ENCODE measurements at places on chromosomes 6 and 20.

GRCh38 chr6:46216879-46217278, 46.1 kb upstream of the ENPP5 start:
- DNase-seq, result no peak

GRCh38 chr20:14210146-14210545, 127.3 kb downstream of the FLRT3 start:
- DNase-seq, result no peak

- no peak for DNase-seq
Observed at GRCh38 chr20:37987602-37988290, 45.5 kb downstream of the TTI1 start.

- DNase-seq, result no peak
Observed at GRCh38 chr20:57973886-57974285, 254.6 kb downstream of the ANKRD60 start.

DNA sequence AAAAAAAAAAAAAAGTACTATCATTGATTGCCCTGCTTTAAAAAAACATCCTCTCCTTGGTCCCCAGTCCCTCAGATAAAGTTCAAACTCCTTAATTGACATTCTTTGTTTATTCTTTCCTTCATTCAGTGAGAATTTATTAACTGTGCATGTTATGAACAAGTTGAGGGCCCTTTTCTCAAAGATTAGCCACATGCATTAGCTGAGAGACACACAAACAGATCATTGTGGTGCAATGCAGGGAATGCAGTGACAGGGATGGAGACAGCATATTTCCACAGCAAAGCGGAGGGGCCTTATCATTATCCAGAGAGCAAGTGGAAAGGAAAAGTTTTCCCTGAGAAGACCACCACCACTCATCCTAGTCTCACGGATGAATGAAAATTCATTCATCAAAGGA, 21.9 kb upstream of the IPCEF1 start:
- DNase-seq, result no peak

DNA sequence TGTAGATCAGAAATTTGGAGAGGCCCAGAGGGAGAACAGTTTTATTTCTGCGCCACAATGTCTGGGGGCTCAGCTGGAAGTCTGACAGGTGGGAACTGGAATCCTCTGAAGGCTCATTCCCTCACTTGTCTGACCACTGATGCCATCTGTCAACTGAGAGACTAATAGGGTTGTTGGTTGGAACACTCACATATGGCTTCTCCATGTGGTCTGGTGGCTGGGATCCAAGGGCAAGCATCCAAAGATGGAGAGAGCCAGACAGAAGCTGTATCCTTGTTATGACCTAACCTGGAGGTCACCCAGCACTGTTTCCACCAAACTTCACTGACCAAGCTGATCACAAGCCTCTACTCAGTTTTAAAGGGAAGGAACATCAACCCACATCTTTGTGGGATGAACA, 117.9 kb upstream of the AKAP12 start:
- DNase-seq, result peak; percentile 70

- no peak for DNase-seq
Observed at GRCh38 chr6:96381246-96381645, 140.4 kb upstream of the UFL1 start.

- DNase-seq, result no peak
Observed at GRCh38 chr20:63317061-63317460, 24.1 kb downstream of the COL20A1 start.

DNA sequence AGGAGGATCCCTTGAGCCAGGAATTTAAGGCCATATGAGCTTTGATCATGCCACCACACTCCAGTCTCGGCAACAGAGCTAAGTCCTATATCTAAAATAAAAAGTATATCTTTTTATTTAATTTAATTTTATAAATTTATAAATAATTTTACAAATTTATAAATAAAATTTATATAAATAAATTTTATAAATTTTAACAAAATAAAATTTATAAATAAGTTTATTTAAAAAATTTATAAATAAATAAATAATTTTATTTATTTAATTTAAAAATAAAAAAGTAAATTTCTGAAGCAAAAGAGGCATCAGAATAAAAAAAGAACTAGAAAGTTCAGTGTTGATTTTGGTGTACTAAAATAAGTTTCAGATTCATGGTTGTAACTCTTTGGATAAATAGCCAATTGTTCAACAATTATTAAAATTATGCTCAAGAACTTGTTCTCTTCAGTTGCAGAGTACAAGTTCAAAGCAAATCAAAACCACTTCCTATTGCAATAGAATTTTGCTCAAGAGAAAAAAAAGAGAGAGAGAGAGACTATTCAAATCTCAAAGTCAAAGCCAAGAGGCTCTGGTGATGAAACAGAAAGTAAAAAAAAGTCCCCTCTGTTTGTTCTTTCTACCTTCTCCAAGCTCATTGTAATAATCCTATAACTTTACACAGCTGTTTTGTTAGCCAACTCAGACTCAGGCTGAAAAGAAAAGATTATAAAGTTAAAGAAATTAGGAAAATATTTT, 547.5 kb upstream of the ADGRB3 start:
- no peak for DNase-seq

DNA sequence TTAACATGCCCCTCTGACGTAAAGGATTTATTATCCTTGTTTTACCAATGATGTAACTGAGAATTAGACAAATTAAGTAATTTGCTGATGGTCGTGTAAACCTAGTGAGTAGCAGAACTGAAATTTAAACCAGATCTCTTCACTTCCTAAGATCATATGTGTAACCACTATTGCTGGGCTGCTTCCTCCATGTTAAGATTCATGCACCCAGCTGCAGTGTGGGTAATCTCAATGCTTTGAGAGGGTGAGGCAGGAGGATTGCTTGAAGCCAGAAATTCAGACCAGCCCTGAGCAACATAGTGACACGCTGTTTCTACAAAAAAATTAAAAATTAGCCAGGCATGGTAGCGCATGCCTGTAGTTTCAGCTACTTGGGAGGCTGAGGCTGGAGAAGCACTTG, 97.9 kb downstream of the L3MBTL3 start:
- DNase-seq, result no peak

GRCh38 chr6:87721311-87721710, 19.3 kb upstream of the AKIRIN2 start:
- no peak for DNase-seq

DNA sequence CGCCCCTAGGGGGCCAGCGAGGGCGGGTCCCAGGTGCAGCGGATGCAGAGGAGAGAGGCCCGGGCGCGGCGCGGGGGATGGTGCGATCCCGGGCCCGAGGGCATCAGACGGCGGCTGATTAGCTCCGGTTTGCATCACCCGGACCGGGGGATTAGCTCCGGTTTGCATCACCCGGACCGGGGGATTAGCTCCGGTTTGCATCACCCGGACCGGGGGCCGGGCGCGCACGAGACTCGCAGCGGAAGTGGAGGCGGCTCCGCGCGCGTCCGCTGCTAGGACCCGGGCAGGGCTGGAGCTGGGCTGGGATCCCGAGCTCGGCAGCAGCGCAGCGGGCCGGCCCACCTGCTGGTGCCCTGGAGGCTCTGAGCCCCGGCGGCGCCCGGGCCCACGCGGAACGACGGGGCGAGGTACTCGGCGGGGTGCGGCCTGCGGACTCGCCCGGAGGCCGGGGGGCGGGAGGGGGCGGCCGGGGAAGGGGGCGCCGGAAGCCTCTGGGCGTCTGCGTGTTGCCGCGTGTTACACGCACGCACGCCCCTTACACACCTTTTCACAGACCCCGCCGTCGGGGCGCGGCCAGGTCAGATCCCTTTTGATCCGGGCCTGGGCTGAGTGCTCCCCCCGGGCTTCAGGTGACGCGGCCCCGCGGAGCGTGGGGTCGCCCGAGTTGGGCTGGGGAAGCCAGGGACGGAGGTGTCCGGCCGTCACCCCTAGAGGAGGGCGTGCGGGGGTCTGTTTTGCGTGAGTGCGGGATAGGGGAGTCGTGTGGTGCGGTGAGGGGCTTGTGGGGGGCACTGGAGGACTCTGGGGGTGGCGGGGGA, 412 bp downstream of the TRIB3 start:
- peak; percentile 74 for DNase-seq

DNA sequence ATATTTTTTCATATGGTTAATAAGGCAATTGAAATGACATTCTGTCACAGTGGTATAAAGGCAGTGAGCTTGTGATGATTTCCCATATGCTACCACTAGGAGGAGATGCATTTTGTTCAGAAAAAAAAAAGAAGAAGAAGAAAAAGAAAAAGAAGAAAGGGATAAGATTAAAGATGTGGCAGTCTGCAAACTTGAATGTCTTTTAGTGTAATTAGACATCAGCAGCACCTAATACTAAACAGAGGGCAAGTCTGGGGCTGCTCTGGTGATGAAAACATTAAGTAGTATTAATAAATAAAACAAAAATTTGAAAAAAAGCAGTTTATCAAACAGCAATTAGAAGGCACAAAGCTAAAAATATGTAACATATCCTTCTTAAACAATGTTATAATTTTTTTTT, 95.4 kb upstream of the DEFB112 start:
- DNase-seq, result no peak

GRCh38 chr6:41560431-41561192, 14.4 kb downstream of the FOXP4 start:
- no peak for DNase-seq

Measured in right lobe of liver (tissue), 6 donors.